SK-N-DZ (cell line): ENCODE measurements at places on chromosomes 13 and 19.
A peak's percentile ranks its signal among the peaks of the same experiment; 100 is the strongest.

GRCh38 chr13:46961719-46962118 lies 64.9 kb upstream of the HTR2A start:
- no peak for DNase-seq

DNA sequence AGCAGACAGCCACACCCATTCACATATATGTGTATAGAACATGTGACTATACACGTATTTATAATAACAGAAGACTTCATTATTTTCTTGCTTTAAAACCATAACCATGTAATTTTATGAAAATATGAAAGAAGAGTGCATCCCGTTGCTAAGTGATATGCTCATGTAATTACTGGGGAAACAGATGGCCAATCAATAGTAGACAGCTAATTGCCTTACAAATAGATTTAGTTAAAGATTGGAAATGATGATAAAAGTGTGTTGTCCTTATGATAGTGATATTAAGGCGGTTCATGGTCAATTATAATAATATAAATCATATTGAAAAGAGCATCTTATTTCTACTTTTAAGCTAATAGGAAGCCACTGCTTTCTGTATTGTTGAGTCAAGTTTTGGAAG lies 95.9 kb downstream of the RFC3 start:
- no peak for DNase-seq

DNA sequence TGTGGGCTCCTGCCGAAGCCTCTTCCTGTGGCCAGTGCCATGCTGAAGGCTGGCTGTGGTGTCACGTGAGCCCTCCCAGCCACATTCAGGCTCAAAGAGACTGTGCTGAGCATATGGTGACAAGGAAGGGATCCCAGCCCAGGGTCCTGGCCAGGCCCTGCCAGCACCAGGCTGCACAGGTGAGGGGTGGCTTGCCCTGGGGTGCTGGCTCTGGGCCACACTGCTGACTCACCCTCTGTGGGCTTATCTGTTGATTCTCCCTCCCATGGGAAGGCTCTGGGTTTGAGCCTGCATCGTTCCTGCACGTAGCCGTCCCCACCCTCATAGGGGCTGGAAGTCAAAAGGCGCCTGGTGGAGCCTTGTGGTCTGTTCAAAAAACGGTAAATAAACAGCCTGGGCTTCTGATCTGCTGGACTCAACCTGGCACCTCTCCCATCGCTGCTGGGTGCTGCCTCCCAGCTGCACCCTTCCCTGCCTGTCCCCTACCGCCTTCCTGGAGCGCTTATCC lies 31.1 kb downstream of the DNM2 start:
- DNase-seq, result no peak

GRCh38 chr19:5125376-5125775 lies 156.5 kb downstream of the KDM4B start:
- DNase-seq, result no peak

- DNase-seq, result peak; percentile 18
Measured at GRCh38 chr13:99658261-99658991, 157.2 kb downstream of the TM9SF2 start.

GRCh38 chr13:48424212-48424611 lies 11.3 kb upstream of the LPAR6 start:
- DNase-seq, result no peak

- no peak for DNase-seq
Measured at GRCh38 chr13:40923867-40924266, 95.2 kb downstream of the ELF1 start.

GRCh38 chr13:111183087-111183645 lies 68.1 kb downstream of the ARHGEF7 start:
- no peak for DNase-seq

DNA sequence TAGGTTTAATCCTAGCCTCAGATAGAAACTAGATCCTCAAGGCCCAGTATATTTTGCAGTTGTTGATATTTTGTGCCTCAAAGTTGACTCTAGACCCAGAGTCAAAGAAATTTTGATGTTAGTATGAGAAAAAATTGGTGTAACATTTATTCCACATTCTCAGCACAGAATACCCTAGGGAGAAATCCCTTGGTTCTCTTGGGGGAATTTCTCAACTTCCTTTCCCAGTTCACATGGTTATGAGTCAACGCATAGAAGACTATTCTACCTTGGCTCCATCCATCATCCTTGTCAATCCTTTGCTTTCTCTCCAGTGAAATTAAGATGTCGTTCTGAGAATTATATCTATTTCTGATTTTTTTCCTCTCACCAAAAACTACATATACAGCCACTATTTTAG lies 145.3 kb downstream of the POSTN start:
- no peak for DNase-seq

- no peak for DNase-seq
Measured at GRCh38 chr13:33318037-33318436, 32.5 kb upstream of the STARD13 start.

DNA sequence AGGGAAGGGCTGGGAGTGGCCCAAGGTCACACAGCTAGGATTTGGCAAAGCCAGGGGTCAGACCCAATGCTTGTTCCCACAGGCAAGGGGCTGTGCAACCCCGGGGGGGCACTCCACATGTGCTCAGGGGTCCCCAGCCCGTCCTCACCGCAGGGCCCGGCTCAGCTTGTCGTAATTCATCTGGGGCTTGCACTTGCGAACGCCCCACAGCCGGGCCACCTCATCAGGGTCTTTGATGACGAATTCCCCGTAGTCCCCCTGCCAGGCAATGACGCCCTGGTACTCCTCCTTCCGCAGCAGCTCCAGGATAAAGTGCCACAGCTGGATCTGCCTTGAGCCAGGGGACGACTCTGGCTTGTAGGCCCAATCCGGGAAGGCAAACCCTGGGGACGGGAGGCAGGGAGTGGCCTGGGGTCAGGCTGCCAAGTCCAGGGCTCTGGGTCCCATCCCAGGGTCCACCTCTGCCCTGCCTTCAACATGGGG lies 4.7 kb downstream of the ERF start:
- no peak for DNase-seq

DNA sequence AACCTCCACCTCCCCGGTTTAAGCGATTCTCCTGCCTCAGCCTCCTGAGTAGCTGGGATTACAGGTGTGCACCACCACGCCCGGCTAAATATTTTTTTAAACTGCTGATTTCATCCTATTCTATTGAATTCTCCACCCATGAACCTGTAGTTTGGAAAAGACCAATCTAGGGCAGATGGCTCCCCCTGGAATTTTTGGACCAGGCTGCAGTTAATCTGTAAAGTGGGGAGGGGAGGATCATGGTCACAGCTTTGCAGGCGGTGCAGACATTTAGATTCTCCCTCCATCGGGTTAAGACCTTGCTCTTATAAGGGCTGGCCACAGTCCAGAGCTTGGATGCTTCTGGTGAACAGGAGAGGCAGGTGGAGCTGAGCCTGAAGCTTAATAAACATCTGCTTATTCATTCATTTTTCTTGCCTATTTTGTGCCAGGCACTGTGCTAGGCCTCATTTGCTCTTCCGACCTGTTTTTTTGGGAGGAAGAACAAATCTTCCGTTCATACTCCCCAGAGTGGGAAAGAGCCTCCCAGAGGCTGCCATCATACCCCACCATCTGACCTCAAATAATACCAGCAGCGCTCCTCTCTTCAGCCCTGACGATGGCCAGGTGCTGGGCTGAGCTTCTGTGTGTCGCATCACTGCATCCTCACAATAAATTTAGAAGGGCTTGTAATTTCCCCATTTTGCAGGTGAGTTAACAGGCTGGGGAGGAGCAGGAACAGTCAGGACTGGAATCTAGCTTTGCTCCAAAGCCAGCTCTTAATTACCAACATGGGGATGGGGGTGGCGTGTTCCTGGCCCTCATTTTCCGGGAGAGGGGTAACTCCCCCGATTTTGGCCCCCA lies 902 bp upstream of the CCDC106 start:
- DNase-seq, result no peak

DNA sequence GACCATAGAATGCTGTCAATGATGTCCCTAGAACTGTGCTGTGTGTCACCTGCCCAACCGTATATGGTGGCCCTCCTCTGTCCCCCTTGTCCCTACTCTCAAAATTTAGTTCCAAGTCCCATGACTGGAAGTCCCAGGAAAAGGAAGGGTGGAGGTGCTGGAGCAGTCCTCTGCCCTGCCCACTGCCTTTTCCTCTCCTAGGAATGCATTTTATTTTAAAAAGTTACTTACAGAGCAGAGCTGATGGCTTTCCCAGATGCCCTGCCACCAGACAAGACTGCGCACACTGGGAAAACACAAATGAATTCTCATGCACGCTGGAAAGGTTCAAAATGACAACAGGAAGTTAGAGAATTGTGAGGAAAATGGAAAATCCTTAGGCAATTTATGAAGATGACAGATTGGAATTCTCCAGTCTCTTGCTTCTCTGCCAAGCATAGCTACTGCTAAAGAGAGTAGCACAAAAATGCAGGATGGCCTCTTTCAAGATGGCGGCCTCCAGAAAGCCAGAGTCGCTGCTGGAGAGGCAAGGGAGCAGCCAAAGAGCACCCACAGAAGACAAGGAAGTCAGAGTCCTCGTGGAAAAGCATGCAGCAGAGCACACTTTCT lies 117.1 kb upstream of the TSC22D1 start:
- no peak for DNase-seq

GRCh38 chr19:3095441-3096191 lies 1.5 kb downstream of the GNA11 start:
- no peak for DNase-seq

DNA sequence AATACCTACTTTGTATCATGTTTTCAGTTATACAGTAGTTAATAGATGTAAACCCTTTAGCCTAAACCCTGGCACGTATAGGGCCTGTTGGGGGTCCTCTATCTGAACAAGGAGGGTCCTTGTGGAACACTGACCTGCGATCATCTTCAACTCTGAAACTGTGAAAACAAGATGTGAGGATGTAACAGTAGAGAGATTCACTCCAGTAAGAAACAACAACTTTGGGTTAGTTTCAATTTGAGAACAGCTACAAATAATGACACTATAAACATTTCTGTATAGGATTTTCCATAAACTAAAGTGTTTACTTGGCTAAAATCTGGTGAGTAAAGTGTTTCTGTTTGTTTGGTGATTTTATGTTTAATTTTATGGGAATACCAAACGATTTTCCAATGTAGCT lies 2.1 kb downstream of the CLC start:
- no peak for DNase-seq

DNA sequence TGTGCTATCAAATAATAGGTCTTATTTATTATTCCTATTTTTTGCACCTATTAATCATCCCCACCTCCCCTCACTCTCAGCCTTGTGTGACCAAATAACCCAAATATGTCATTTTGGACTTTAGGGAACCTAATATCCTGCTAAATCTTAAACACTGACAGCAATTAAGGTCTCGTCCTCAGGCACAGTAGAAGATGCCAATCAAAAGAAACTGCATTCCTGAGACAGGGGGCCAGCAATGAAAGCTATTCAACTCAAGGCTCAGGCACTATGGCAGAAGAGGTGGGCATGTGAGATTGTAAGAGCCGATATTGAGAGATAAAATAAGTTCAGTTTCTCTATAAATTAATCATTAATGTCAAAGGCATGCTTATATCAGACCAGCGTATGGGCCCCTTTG lies 1437.7 kb upstream of the PCDH9 start:
- DNase-seq, result no peak

DNA sequence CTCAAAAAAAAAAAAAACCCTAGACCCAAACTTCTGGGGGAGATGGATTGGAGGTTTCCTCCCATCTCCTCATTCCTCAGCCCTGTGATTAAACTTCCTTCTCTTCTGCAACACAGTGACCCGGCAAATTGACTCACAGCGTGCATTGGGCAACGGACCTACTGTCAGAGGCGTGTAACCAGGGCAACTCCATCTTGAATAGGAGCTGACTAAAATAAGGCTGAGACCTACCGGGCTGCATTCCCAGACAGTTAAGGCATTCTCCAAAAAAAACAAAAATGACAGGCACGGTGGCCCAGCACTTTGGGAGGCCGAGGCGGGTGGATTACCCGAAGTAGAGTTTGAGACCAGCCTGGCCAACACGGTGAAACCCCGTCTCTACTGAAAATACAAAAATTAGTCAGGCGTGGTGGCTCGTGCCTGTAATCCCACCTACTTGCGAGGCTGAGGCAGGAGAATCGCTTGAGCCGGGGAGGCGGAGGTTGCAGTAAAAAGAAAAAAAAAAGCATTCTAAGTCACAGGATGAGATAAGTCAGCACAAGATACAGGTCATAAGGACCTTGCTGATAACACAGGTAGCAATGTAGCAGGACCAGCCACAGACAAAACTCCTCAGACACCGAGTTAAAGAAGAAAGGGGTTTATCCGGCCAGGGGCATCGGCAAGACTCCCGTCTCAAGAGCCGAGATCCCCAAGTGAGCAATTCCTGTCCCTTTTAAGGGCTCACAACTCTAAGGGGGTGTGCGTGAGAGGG lies 5.4 kb upstream of the NLRP7 start:
- no peak for DNase-seq

DNA sequence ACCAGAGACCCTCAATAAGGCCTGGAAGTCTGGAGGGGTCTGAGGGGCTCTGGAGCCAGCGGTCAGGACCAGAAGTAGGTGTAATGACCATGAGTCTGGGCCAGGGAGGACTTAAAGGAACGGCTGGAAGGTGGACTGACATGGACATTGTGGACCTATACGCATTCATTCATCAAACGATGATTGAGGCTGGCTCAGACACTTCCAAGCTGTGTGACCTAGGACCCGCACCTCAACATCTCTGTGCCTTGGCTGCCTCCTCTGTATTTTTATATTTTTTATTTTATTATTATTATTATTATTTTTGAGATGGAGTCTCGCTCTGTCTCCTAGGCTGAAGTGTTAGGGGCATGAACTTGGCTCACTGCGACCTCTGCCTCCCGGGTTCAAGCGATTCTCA lies 9.3 kb upstream of the LRRC25 start:
- DNase-seq, result no peak

GRCh38 chr19:10612499-10613119 lies 12.7 kb upstream of the SLC44A2 start:
- DNase-seq, result no peak

DNA sequence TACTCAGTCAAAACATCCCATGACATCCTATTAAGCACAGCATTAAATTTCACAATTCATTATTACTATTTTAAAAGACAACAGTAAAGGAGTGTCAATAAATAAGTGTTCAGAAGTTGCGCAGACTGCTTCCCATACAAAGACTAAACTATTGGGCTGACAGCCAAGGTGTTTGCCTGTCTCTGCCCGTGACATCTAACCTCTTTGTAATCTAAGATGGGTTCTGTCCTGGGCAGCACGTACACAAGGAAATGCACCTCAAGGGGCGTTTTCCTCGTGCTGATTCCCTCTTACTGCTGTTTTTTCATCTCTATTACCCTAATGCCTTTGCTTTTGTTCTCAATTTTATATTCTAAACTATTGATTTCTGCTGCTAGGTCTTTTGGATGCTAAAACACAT lies 216.3 kb downstream of the NHLRC3 start:
- DNase-seq, result no peak
